EH (cell line): ENCODE measurements at places on chromosomes 2 and 18.

GRCh38 chr2:215038421-215038820, 100.0 kb downstream of the ABCA12 start:
- DNase-seq = no peak

DNA sequence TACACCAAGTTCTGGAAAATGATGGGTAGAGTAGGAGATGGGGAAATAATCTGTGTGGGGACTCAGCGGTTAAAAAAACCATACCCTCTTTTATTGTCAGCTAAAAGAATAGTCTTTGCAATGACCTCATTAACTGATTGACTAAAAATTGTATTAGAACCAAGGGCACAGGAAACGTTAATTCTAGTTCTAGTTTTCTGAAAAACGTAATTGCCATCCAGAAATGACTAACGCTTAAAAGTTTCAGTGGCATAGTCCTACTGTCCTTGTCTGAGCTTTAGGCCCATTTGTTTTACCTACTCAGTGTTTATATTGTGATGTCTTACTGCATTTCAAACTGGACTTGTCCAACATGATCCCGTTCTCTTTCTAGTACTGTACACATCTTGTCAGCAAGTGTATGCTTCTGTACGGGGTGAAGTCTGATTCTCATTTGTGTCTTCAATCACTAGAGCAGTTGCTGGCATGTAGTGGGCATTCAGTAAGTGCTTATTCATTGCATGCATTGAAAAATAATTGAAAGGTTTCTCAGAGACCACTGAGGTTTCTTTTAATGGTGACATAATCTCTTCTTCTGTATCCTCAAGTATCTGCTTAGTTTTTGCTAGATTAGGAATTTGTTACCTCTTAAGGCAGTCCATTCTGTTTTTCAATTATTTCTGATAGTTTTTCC, 81.5 kb downstream of the ZNF407 start:
- DNase-seq = no peak

DNA sequence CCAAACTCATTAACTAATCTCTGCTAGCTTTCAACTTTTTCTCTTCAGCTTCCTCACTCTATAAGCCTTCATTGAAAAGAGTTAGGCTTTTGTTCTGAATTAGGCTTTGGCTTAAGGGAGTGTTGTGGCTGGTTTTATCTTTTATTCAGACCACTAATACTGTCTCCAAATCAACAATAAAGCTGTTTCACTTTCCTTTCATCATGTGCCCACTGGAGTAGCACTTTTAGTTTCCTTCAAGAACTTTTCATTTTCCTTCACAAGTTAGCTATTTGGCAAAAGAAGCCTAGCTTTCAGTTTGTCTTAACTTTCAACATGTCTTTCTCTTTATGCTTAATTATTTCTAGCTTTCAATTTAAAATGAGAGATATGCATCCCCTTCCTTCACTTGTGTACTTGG, 271.7 kb upstream of the FSIP2 start:
- DNase-seq = no peak

GRCh38 chr2:44295633-44296359, 20.5 kb downstream of the SLC3A1 start:
- no peak for DNase-seq

GRCh38 chr2:232842689-232843088, 27.4 kb upstream of the SNORC start:
- DNase-seq = no peak

- peak; percentile 5 for DNase-seq
These were observed 18.3 kb downstream of the ARHGEF33 start for GRCh38 chr2:38907743-38908562.

- DNase-seq = peak; percentile 21
These were observed 33.5 kb upstream of the RAB27B start for GRCh38 chr18:54794823-54795222.

GRCh38 chr18:50973367-50974126, 5.7 kb downstream of the ELAC1 start:
- peak; percentile 67 for DNase-seq
